ENCODE measurements at places on chromosomes 5 and 9.

DNA sequence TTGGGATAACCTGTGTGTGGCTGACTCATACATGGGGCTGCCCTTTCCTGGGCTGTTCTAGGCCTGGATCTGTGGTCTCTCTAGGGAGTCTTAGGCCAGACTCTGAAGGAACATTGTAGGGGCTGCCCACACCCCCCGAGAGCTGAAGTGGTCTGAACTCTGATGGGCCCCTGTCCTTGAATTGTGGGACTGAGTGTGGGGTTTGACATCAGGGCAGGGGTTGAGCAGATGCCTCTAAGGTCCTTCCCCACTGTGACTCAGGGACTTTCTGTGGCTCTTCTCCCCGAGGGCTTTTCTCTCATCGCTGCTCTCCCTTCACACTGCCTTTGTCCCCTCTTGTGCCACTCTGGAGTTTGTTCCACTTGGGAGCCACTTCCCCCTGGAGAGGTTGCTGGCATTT, 215.0 kb downstream of the MELK start:
- DNase-seq: no peak

DNA sequence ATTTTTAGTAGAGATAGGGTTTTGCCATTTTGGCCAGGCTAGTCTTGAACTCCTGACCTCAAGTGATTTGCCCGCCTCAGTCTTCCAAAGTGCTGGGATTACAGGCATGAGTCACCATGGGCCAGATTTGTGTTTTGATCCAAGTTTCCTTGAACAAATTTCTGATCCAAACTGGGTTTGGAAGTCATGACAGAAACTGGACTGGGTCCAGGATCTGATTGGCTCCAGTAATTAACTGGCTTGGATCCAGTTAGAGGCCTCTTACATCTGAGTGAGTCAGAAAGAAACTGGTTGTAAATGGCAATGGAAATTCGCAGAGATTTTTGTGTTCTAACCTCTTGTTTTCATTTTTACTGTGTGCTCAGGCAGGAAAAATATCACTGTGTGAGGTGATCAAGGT, 141.6 kb downstream of the SLC25A46 start:
- no peak for DNase-seq

- no peak for DNase-seq
Measured at GRCh38 chr9:18023332-18023731, 444.5 kb downstream of the SH3GL2 start.

GRCh38 chr9:4630836-4631235, 31.3 kb upstream of the PLPP6 start:
- no peak for DNase-seq

GRCh38 chr5:109866051-109866450, 176.3 kb downstream of the MAN2A1 start:
- no peak for DNase-seq

DNA sequence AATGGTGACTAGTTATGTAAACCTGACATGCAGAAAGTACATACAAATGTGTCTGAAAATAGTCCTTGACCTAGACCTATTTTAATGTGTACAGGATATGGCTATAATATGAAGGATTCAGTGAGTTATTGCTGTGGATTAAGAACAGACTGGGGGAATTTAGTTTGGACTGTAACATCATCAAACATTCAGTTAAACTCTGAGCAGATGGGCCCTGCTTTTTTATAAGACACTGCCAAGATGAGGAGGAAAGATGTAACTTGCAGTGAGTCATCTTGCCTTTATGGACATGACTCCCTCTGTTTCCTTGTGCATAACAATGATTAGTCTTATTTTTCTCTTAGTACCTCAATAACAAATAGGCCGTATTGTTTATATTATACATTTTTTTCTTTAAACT, 12.2 kb downstream of the PPP3R2 start:
- DNase-seq: no peak

DNA sequence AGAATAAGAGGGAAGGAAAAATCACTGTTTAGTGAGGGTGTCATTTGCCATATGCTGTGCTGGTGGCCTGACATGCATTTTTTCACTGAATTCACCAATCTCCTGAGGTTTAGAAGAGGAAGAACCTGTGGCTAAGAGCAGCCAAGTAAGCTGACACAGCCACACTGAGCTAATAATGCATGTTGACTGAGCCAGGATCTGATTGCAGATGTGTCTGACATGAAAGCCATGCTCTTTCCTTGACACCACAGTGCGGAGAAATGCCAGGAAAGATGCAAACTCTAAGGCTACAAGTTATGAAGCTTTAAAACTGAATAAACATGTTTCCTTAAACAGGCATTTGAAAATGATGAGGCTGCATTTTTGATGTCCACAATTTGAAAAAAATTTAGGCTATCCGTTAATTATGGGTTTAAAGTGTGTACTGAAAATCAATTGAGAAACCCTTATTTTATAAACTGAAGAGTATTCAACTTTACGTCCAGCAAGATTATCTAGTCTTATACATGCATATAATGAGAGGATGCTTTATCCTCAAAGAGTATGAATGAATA, 208.6 kb downstream of the FBN2 start:
- DNase-seq: no peak

- no peak for DNase-seq
Measured at GRCh38 chr5:124087752-124088151, 575.8 kb downstream of the CSNK1G3 start.

DNA sequence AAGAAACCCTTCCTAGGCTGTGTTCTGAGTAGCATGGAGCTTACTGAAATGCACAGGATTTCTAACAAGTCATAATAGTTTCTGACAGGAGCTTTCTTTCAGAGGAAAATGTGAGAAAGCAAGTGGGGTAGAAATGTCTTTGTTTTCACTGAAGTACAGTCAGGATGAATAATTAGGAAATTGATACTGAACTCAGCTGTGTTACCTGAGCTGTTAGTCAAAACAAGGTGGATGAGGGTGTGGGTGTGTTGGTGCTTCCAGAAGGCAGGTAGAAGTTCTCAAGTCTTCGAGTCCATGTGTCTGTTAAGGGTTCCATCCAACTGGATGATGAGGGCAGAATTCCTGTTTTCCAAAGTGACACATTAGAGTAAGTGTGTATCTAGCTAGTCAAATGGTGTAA, 122.4 kb downstream of the BASP1 start:
- no peak for DNase-seq

GRCh38 chr9:2125906-2126305, 110.8 kb downstream of the SMARCA2 start:
- no peak for DNase-seq
